IMR-90 (cell line): ENCODE measurements at places on chromosomes 4 and X. TPM values are rescaled to one million over a fixed set of nuclear protein-coding genes. Genes with fewer than 3 reads are reported as not detected.

The HELT gene
- not detected in 2 replicates for polyA plus RNA-seq

The GCNA gene
- polyA plus RNA-seq: 0.75 and 1.3 TPM in 2 replicates

The CXCL1 gene
- 1.1 and 2.0 TPM in 2 replicates for polyA plus RNA-seq

DNA sequence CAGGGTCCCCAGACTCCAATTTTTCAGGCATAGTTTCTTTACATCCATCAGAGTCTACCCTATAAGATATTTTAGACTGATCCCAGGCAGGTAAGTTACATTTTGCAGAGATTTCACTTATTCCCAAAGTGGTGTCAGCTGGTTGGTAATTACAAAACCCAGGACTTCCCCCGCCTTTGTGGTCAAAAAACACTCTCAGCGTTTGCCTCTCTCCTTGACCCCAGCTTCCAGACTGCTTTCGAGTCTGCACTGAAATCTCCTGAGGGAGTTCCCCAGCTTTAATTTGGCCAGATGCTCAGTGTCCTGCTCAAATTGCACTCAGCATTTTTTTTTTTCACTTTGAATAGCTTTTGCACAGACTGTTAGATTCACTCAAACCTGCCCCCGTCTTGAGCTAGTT is 11.2 kb upstream of the AMOT start:
- DNase-seq: peak; percentile 73

DNA sequence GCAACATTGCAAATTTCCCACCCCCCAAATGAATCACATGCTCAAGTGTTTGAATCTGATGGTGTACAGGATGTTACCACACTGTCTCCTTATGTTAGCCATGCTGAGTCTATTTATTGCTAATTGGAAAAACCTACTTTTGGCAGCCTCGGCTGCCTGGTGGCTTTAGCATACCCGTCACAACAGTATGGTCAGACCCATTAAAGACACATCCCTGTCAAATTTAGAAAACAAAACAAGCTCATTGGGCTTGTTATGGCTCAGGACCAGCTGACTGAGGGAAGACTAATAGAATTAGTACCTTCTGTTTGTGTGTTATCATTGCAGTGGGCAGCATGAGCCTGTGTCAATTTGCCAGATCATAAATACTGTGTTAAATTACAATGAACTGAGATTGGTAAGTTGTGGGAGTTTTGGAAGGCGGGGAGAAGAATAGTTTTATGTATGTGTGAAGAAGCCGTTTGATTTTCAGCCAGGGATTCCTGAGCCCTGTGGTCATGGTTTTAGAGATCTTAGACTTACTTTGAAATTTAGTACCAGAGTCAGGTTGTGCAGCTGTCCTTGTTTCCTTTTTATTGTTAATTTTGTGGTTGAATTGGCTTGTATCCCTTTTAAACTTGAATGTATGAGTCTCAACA is 66.8 kb downstream of the POLA1 start:
- DNase-seq: peak; percentile 60

- DNase-seq: no peak
Observed at GRCh38 chr4:35182451-35182850, 1061.9 kb downstream of the ARAP2 start.

- DNase-seq: peak; percentile 99
Observed at GRCh38 chr4:38667085-38667893, 3.3 kb downstream of the KLF3 start.

DNA sequence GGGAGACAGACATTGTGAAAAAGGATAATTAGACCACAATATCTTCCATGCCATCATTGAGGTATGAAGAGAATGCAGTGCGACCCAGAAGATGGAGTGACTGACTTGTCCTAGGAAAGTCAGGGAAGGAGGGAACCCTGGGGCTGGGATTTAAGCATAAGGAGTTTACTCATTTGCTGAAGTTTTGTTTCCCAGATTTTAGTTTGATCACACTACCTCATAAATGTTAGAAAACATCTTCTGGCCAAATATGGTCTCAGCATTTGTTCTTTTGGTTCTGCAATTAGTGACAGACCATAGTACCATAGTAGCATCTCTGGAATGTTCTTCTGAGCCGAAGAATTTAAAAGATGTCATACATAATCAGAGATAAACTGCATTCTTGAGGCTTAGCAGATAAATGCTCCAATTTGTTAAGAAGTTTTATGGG is 96.5 kb upstream of the PGRMC2 start:
- DNase-seq: peak; percentile 75

- DNase-seq: peak; percentile 44
Observed at GRCh38 chrX:112849016-112849415, 8.4 kb upstream of the AMOT start.

GRCh38 chrX:50579955-50580354 is 109.3 kb upstream of the DGKK start:
- peak; percentile 57 for DNase-seq

DNA sequence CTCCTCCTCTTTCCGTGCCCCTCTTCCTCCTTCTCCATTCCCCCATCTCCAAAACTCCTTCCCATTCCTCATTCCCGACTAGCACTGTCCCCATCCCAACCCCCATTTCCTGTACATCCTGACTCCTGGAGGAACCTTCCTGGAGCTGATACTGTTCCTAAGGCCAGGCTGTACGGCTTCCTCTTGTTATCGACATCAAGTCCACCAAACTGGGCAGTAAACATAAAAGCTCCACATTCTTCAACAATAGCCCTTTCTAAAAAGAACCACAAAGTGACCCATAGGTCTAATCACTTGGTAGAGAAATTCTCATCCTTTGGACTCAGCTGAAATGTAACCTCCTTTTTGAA is 22.9 kb downstream of the AWAT2 start:
- DNase-seq: no peak

DNA sequence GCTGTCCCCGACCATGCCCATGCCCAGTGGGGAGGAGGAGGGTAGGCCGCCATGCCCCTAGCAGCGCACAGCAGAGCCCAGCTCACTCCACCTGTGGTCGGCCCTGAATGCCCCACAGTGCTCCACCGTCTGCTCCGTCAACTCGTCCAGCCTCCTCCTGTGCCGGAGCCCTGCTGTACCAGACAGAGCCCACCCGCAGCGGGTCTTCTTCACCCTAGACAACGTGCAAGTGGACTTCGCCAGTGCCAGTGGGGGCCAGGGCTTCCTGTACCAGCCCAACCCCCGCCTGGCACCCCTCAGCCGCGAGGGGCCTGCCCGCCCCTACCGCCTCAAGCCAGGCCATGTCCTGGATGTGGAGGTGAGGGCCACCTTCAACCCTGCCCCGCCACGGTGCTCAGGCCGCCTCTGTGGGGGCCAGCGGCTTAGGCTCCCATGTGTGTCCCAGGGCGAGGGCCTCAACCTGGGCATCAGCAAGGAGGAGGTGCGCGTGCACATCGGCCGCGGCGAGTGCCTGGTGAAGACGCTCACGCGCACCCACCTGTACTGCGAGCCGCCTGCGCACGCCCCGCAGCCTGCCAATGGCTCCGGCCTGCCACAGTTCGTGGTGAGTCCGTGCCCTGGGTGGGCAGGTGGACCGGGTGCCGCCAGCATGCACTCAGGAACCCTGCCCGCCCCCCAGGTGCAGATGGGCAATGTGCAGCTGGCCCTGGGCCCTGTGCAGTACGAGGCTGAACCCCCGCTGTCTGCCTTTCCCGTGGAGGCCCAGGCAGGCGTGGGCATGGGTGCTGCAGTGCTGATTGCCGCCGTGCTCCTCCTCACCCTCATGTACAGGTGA is 6.9 kb upstream of the SRPK3 start:
- DNase-seq: no peak

DNA sequence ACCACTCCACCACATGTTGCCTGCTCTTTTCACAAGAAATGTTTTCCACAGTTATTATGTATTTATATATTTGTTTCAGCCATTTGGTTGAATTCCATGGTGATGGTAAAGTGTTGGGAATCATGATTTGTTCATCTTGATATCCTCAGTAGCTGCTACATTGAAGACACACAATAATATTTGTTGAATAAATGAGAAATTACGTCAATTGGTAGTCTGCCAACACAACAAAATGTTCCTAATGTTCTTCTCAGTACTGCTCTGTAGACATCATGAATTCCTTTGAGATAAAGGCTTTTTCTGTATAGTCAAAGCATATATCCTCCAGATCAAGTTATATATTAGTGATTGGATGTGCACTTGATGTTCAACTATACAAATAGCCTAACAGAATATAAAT is 29.5 kb downstream of the CXXC4 start:
- DNase-seq: no peak

GRCh38 chr4:101018836-101019235 is 328.5 kb downstream of the PPP3CA start:
- no peak for DNase-seq

- DNase-seq: no peak
Observed at GRCh38 chrX:45166781-45167180, 33.9 kb downstream of the DIPK2B start.
